ENCODE measurements at places on chromosomes 2 and 18.
A peak's percentile ranks its signal among the peaks of the same experiment; 100 is the strongest.

DNA sequence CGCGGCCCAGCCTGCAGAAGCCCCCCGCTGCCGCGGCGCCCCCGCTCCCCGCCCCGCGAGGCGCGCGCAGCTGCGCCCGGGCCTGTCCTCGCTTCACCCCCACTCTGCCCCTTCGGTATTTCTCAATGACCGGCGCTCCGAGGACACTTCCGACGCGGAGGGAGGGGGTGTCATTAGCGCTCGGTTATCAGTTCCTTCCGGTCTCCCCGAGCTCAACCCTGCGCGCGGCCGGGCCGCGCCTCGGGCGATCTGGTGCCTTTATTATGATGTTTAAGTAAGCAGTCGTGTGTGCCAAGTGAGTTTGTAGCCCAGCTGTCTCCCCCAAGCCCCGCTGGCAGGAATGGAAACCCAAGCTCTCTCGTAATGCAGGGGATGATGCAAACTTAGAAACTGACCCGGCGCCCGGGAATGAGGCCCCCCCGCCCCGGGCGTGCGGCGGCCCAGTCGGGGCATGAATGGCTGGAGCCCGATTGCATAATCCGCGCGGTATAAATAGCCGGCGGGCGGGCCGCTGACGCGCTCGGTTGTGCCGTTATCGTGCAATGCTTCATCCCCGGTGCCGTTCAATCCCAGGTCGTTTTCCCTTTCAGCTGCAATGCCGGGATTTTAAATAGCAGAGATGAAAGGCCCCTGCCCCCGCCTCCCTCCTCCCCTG is 3.9 kb upstream of the SPRED2 start:
- DNase-seq, result peak; percentile 88

- no peak for DNase-seq
Measured at GRCh38 chr2:61448229-61448628, 22.7 kb downstream of the USP34 start.

- no peak for DNase-seq
Measured at GRCh38 chr2:159125858-159126257, 157.4 kb downstream of the TANC1 start.

- DNase-seq, result no peak
Measured at GRCh38 chr2:120989512-120990441, 254.1 kb downstream of the GLI2 start.

DNA sequence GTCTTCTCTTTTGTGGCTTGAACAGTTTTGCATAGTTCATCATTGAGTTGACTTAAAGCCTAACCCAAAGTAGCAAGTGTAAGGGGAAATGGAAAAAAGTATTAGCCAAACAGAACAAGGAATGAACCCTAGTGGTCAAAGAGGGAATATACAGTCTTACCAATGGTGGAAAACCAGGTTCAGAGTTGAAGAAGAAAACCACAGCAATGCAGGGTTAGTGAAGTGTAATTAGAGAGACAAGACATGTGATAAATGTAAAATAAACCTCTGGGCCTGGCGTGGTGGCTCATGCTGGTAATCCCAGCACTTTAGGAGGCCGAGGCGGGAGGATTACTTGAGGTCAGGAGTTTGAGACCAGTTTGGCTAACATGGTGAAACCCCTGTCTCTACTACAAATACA is 2.4 kb downstream of the TTN start:
- peak; percentile 70 for DNase-seq

- no peak for DNase-seq
Measured at GRCh38 chr18:55907453-55908175, 319.6 kb upstream of the TCF4 start.

DNA sequence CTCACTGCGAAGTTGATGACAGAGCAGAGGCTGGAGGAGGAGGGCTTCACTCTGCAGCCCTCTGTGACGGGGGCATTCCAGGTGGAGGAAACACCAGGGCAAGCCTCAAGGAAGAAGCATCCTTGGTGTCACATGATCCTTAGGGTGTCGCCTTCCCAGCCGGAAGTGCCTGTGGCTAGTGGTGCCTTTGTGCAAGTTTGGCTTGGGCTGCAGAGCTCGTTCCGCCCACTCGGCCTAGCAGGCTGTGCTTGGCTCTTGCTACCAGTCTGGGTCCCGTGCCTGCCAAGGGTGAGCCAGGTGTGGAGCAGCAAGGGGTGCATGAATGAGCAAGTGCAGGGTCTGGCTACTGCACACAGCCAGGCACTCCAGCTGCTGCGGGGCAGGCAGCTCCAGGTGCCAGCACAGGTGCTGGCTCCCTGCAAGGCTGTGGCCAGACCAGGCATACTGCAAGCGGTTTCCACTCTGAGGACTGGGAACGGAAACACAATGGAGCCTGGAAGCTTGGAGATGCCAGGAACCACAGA is 325.3 kb upstream of the SMIM21 start:
- DNase-seq, result no peak

GRCh38 chr2:64840426-64840881 is 148.7 kb upstream of the SLC1A4 start:
- no peak for DNase-seq

DNA sequence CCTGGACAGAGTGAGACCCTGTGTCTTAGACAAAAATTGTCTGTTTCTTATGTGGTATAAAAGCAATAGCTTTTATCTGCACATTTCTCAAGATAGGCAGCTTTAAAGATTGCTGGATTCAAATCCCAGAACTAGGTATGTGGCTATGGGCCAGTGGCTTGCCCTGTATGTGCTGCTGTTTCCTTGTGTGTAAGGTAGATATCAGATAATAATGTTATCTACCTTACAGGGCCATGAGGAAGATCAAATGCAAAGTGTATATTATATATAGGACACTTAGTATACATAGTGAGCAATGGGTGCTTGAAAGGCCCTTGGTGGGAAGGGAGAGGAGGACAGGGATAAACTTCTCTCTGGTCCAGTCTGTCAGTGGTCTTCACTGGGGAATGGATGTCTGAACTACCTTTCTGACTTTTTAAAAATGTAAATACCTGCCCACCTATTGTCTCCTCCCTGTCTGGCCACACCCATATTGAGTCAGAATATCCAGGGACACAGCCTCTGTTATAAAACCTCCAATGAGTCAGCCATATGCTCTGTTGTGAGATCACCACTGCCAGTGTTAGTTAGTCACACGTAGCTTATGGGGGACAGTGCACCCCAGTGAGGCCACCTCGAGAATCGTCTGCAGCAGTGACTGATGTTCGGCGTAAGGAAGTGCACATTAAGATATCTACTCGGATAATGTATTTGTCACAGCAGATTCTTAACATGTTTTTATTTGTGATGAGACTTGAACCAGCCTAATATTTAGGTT is 383.4 kb downstream of the PTPRM start:
- peak; percentile 81 for DNase-seq

GRCh38 chr2:100185105-100185504 is 42.7 kb upstream of the AFF3 start:
- DNase-seq, result peak; percentile 2

DNA sequence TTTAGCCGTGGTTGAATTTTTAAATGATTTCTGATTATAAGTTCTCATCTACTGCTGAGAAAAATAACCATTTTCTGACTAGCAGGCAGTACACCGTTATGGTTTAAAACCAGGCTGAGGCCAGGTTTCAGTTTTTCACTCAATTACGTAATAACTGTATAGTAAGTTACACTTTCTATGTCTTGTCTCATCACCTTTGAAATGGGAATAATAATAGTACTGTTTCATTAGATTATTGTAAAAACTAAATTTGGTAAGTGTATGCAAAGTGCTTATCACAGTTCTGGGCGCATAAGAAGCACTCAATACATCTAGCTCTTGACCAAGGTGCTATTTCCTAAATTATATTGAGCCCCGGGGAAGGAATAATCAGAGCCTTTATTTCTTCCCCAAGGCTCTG is 76.8 kb downstream of the LIMS1 start:
- DNase-seq, result no peak

DNA sequence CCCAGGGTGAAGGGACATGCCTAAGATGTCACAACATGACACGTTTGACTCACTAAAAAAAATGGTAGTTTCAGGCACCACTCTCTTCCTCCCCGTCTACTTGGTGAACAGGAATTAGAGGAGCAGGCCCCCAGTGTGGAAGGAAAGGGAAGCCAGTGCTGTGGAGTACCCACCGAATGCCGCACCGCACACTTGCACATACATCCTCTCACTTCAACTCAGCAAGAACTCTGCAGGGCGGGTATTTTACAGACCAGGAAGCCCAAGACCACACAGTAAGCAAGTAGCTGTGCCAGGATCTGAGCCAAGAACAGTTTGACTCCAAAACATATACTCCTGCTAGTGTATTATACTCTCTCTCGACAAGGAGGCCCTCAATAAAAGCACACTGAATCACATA is 69.8 kb downstream of the BCL2 start:
- no peak for DNase-seq

DNA sequence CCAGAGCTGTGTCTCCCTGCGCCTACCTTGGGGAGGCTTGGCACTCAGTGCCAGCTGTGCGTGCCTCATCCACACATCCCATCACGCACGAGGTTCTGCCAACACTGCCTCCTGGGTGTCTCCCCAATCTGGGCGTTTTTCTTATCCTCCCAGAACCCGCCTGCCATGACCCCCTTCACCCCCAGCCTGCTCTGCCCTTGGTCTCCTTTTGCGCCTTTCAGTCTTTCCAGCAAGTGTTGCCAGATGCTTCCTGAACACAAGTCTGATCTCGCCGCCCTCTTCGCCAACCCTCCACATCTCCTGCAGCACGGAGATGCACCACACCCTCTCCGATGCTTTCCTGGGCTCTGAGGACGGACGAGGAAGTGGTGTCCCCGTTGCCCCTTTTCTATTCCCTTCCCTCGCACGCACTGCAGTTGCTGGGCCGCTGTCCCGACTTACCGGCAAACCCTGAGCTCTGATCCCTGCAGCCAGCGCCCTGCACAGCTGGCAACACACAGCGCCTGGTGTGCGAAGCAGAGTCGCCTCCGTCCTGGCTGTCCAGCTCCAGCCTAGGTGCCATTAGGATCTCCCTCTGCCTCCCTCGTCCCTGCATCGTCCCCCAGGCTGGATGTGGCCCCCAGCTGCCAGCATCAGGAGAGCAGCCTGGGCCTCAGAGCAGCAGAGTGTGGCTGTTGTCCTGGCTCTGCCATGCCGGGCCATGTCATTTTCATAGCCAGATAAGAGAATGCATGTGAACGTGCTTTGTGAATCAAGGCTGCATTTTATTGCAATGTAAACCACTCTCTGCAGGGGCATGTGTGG is 22.6 kb upstream of the ALLC start:
- no peak for DNase-seq

DNA sequence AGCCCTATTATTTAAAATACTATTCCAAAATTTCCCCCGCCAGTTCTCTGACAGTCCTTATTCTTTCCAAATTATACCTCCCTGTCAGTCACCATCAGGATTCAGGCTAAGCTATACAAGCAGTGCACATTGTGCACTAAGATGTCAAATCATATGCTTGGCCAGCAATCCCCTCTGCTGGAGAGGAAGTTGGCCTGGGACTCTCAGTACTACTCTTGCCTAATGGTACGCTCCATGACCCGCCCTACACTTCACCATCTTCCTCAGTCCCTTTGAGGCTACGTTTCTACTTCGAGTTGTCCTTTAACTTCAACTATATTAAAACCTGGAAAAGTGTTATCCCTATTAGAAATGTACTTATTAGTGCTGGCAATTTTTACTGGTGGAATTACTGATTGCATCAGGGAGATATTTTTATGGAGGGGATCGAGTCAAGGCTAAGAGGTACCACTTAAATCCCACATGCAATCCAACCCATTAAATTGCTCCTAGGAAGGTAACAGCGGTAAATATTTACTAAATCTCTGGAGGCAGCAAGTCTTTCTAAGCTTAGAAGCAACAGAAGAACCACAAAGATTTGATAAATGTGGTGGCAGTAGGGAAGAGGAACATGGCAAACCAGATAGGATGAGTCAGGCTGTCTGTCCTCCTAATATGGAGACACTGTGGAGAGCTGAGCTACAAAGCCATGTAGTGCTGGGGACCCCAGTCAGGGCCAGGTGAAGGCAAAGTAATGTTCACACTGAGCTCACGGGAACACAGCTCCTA is 2.7 kb downstream of the USP40 start:
- DNase-seq, result no peak

DNA sequence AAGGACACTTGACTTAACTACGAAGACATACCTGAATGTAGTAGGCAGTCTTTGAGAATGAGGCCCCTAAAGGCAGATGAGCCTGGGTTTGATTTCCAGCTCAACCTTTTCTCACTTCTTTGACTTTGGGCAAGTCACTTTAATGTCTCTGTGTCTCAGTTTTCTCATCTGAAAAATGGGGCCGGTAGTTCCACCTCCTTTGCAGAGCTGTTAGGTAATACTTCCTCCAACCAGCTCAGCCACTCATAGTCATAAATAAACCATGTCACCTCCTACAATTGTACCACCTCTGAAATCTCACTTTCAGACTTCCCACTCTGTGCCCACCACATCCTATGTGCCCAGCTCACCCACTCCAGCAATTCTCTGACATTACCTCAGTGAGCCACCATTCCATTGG is 10.4 kb downstream of the ARHGAP25 start:
- no peak for DNase-seq

GRCh38 chr2:48756289-48756688 is 765 bp upstream of the LHCGR start:
- no peak for DNase-seq

GRCh38 chr2:231318954-231319353 is 76.6 kb upstream of the B3GNT7 start:
- no peak for DNase-seq

DNA sequence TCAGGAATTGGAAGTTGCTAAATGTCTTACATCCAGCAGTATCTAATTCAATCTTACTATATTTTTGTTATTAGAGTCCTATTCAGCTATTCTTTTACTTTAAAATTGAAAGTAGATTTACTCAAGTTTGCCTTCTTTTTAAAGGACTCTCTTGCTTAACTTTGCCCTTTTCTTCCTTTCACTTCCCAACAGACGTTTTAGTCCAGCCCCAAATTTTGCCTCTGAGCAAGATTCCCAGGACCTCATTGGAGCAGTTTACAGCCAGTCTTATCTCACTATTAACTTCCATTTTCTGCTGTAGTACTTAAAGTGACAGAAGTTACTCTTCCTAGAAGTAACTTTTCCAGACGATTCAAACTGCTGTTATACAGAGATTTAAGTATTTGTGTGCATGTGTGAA is 1.7 kb upstream of the PRKD3 start:
- DNase-seq, result peak; percentile 23

DNA sequence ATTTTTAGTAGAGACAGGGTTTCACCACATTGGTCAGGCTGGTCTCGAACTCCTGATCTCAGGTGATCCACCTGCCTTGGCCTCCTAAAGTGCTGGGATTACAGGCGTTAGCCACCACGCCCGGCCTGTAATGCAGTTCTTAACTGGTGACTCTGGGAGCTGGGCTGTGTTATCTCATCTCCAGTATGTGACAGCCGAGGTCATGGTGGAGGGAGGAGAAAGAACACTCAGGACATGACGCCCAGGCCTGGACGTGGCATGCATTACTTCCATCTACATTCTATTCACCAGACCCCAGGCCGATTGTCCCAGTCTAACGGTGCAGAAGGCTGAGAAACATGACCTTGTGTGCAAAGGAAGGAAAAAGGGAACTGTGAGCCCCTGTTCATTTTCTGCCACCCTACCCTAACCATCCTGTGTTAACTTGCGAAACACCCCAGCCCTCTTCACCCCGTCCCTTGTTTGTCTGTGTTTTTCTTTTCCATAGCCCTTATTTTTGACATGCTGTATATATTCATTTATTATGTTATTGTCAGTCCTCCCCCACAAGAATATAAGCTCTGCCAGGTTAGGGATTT is 88.1 kb upstream of the ASAP2 start:
- no peak for DNase-seq
